Activated CD4-positive, alpha-beta T cell treated with anti-CD3 and anti-CD28 coated beads, Interleukin-2, Interleukin-6, amounts not matched to agents 100 ng/mL and 50 ng/mL, durations not matched to agents 16 hours and 8 hours (primary cell): ENCODE measurements at places on chromosomes 2 and 18.

DNA sequence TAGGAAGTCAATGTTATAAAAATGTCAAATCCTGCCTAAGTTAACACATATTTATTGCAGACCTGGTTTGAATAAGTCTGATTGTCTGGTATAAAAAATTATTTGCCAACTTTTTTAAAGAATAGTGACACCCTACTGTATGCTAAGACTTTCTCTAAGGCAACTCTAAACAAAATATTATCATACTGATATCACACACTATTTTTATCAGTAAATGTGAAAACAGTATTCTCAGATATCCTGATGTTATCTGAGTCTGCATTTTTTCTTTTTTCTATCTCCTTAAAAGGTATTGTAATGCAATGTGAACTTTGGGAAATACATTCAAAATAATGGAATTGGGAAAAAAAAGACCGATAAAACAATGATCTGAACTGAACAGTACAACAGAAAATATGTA is 127.1 kb downstream of the DOCK10 start:
- DNase-seq = no peak

DNA sequence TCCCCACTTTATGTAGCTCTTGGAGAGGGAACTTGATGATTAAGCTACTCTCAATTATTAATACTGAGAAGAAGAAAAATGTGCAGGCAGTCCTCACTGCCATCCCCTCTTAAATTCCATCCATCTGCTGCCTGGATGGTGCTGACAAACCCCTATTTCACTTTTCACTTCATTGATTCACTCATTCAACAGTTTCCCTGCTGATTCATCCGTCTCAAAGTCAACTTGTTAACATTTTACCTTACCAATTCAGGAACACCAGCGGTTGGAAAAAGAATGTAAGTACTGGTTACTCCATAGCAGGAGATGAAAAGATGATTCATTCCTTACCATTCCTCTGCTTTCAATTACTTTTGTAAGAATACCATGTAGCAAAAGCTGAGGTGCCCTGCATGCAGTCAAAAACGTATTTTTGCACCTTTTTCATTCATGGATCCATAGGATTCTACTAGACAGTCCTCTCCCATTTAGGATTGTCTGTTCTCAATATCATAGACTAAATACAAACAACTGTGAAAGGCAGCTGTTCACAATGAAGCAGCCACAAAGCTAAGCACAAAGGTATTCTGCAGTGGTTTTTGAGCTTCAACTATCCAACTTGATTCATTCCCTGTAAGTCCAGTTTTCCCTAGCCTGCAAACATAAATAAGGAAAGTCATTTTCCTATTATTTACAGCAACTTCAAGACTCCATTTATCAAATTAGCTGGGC is 262.0 kb downstream of the MREG start:
- no peak for DNase-seq

GRCh38 chr2:241228860-241229516 is 40.5 kb downstream of the ANO7 start:
- DNase-seq = no peak

DNA sequence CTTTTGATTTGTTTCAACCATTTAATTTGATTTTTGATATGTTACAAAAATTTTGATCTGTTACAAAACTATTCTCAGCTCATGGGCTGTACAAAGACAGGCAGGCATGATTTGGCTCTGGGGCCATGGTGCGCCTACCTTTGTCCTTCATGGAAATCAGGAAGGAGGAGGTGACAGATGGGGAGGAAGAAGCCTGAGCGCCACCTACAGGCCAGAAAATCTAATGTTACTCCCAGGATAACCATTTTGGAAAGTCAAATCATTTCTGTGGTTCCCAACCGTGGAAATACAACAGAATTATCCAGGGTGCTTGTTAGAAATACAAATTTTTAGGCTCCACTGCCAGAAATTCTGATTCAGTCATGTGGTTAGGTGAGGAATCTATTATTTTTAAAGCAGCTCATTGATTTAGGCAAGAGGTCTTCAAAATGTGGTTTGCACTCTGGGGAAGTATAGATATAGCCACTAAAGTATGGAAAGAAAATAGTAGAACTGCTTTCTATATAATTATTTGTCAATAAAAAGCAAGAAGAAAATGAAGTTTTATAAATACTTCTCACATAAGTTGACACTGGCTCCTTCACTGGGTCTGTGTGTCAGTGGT is 93.9 kb downstream of the EVA1A start:
- peak; percentile 12 for DNase-seq

DNA sequence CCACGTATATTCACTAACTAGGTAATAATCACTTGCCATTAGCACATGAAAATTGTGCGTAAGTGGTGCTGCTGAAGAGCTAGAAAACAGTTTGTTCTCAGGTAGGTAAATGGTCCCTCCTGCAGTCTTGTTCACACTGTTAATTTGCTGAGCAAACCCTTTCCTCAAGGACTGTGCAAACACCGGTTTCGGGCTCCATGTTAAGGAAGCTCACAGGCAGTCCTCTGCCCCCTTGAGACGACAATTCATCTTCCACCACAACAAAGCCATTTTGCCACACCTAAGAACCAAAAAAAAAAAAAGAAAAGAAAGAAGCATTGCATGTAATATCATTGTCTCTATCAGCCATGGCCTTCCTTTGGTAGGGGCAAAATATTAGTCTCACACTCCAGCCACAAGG is 193.9 kb downstream of the BCL11A start:
- DNase-seq = no peak

GRCh38 chr2:161434118-161434517 is 18.0 kb downstream of the TBR1 start:
- no peak for DNase-seq

GRCh38 chr2:235165631-235166030 is 213.8 kb downstream of the SH3BP4 start:
- DNase-seq = no peak

DNA sequence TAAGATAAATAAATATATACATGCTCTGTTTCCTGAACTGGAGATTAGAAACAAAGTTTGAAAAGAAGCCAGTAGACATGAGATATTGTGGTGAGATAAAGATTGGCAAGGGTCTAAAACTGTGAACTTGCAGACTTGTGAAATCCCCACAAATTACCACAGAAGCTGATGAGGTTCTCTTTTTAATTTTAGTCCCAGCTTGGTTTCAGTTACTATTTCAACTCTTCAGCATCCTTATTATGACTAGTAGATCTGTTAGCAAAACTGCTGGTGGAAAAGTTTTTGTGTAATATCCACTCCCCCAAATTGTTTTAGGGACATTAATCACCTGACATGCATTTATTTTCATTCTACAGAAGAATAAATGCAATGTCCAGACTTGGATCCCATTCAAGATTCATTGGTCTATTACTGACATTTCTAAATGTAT is 20.8 kb downstream of the RASGRP3 start:
- peak; percentile 80 for DNase-seq

DNA sequence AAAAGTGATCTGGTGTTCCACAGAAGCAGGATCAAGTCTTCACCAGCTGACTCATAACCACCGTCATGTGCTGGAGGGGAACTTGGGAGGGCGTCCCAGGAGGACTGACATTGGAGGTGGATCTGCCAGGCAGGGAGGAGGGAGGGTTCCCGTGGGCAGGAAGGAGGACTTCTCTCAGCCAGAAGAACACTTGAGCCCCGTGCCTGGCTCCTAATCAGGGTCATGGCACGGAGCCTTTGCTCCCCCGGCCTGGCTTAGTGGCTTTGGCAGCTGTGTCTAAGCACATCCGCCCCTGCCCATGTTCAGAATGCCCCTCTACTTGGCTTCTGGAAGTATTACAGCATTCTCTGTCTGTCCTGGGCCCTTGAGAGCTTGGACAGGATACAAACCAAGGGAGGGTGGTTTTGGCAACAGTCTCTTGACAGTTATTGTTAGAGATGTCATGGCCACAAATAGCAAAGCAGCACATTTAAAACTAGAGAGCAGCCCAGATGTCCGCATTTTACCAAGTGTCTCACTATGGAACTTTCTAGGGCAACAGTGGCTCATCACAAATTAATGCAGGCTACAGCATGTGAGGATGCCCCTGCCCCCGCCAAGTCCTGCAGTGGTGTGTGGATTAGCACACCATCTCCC is 11.5 kb downstream of the PPP1R7 start:
- no peak for DNase-seq

- DNase-seq = no peak
These were observed 66.8 kb downstream of the ZNF236 start for GRCh38 chr18:76889091-76889699.

- DNase-seq = no peak
These were observed 164.4 kb downstream of the TMEFF2 start for GRCh38 chr2:192030289-192030688.

GRCh38 chr18:29439398-29439797 is 1262.5 kb upstream of the CDH2 start:
- no peak for DNase-seq

DNA sequence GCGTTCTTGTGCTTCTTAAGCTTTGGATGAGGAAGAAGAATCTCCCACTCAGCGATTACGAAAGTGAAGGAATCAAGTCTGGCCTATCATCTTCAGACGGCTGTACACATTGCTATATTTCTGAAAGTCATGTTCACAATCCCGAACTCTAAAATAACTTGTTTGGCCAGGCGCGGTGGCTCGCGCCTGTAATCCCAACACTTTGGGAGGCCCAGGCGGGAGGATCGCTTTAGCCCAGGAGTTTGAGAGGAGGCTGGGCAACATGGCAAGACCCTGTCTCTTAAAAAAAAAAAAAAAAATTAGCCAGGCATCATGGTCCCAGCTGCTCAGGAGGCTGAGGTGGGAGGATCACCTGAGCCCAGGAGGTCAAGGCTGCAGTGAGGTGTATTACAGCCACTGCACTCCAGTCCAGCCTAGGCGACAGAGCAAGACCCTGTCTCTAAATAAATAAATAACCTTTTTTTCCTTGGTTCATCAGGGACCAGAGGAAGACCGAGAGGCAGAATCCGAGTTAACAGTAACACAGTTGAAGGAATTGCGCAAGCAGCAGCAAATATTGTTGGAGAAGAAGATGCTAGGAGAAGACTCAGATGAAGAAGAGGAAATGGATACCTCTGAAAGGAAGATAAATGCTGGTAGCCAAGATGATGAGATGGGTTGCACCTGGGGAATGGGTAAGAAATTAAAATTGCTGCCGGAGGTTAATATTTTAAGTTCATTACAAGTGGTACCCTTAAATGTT is 1.1 kb downstream of the SLC4A1AP start:
- no peak for DNase-seq

DNA sequence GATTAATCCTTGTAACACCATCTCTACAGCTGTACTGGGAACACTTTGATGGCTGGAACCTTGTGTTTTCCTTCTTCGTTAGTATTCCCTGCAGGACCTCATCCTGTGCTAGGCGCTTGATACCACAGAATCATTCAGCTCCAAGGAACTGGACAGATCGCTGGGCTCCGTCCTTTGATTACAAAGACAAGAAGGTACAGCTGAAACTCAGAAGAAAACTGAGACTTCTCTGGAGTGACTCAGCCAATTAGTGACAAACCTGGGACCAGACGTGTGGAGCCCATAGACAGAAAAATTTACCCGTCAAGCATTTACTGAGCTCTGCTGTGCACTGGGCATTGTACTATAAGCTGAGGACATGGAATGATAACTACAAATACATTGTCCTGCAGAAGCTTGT is 67.3 kb downstream of the NCKAP5 start:
- no peak for DNase-seq

DNA sequence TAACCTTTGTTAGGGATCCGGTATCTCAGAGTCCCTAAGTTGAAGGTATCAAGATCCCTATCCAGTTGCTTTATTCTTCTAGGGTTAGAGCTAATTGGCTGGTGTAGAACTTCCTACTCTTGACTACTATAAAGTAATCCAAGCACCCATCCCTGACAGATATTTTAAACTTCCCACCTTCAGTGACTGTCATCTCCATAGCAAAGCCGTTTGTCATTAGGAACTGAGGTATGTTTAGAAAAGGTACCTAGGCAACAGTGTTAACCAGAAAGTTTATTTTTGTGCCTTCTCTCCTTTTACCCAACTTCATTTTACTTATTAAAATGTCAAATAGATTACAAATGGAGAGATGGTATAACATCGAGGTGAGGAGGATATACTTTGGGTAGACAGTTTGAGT is 4.5 kb downstream of the FAM117B start:
- DNase-seq = no peak

DNA sequence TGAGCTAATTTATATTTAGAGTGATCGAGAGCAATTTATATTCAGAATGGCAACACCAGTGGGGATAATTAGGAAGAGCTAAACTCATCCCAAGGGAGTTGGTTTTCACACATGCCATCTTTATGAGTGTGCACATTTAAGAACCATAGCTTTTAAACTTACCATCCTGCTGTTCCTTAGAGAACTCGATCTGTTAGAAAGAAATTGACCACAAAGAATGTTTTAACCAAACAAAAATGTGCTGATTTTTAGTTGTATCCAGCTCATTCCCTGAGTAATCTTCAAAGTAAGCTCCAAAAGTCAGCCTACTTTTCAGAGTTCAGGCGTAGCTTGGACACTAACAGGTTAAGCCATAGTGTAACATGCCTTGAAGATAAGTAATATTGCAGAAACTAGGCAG is 12.6 kb downstream of the MYL1 start:
- DNase-seq = no peak

- no peak for DNase-seq
These were observed 99.6 kb downstream of the KCNF1 start for GRCh38 chr2:11011359-11011758.

DNA sequence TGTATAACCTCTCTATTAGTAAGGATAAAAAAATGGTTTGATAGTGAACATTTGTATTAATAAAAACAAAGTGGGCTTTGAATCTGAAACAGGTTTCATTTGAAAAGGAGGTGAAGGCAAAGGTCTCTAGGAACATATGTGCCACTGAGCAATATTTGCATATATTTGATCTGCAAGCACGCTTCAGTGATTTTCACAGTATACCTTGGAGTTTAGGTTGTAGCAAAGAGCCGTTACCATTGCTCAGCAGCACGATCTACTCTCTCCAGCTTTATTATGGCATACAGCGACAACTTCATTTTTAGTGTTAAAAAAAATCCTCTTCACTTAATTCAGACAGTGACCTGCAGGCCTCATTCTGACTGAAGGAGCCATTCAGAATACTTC is 75.8 kb upstream of the ZEB2 start:
- no peak for DNase-seq

DNA sequence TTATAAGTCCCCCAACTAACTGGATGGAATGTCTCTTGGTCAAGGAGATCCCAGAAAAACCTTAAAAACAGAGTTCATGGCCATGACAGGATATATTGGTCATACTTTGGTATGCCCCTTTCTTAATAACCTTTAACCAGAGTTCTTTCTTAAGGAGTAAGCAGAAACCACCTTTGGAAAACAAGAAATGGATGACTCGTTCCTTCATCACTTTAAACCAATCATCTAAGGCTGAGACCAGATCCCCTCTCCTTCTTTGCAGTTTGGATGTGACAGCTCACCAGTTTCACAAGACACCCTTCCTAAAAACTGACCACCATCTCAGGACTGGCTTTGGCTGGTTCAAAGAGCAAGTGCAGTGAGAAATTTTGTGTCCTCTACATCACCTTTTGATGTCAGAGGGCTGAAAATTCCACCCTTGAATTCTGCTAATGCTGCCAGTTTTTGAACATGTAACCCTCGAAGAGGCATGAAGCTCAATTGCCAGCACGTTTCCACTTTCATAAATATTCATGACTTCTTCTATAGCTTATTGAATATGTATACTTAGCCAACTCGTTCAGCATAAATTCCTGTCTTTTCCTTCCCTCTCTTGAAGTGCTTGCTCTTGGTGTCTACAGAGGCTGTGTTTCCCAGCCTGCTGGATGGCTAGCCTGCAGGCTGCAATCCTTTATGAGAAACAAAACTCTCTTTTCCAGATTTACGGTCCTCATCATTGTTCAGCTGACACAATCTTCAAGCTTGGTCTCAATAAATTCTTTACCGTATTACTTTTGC is 1323.5 kb upstream of the TMEFF2 start:
- DNase-seq = no peak
